ENCODE measurements at places on chromosomes 6 and 20.
A peak's percentile ranks its signal among the peaks of the same experiment; 100 is the strongest.

GRCh38 chr20:59571551-59572314 is 32.6 kb upstream of the PHACTR3 start:
- peak; percentile 45 for DNase-seq

DNA sequence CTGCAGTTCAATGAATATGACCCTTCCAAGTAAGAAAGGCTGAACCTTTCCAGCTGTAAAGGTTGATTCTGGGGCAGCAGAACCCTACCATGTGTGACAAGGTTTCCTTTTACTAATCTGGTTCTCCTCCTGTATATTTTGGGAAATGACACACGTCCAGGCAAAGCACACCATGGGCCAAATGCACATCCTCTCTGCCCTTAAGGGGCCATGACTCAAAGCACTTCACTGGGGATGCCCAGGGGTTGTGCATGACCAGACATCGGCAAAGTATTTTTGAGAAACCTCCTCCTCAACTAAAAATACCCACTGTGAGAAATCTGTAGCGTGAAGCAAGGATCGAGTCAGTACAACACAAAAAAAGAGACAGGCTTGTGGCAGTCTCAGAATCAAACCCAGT is 174.7 kb downstream of the BACH2 start:
- DNase-seq: no peak

- DNase-seq: peak; percentile 63
Measured at GRCh38 chr6:55943329-55943728, 67.9 kb upstream of the BMP5 start.

DNA sequence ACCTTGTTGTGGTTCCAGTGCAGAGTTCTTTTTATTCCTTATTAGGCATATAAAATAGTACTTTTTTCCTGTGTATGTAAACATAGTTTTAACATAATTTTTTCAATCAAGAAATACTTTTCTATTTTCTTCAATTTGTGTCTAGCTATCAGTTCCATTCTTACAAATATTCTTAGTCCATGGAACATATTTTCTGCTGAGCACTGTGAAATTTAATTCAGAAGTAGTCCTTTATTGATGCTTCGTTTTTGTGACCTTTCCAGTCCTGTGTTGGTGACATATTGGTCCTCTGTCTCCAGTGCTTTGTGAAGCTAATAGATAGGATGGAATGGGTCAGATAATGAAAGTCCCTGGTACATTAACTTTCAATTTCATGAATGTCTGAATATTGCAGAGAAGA is 325.1 kb downstream of the SAMD5 start:
- DNase-seq: no peak

GRCh38 chr6:150196942-150197745 is 54.3 kb downstream of the PPP1R14C start:
- DNase-seq: no peak

GRCh38 chr20:52405417-52405816 is 213.8 kb upstream of the ZFP64 start:
- DNase-seq: no peak

DNA sequence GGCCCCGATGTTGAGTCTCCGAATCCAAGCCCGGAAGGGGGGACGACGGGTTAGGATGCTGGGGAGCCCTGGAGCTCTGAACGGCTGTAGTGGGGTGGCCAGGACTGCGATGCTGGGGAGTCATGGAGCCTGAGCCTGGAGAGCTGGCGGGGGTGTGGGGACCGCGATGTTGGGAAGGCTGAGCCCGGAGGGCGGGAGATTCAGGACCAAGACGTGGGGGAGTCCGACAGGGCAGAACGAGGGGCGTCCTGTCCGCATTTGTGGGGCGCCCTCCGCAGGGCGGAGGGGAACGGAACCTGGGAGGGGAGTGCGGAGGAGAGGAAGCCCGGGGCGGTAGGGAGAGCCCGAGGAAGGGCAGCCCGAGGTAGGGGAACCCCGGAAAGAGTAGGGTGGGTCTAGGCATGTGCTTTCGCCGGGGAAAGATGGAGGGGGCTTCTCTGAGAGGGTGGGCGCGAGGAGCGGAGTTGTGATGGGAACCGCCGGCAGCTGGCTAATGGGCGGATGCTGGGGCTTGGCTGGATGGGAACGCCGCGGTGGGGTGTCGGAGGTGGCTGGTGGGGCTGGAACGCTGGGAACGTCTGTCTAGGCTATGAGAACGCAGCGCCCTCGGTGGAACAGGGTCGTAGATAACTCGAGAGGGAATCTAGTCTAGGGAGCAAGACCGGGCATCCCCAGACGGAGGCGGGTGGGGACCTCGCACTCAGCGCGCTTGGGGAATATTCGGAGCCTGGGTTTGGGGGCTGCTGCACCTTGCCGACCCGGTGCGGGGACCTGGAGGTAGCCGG is 684 bp downstream of the PAQR8 start:
- DNase-seq: peak; percentile 15

DNA sequence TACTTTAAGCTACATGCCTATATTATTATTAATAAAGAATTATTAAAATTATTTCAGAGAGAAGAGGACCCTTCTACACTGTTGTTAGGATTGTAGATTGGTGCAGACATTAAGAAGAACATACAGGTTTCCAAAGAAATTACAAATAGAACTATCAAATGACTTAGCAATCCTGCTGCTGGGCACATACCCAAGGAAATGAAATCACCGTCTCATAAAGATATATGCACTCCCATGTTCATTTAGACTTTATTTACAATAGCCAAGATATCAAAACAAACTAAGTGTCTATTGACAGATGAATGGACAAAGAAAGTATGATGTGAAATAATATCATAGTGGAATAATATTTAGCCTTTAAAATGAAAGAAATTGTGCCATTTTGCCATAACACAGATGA is 687.7 kb upstream of the POU3F2 start:
- peak; percentile 17 for DNase-seq

GRCh38 chr6:96742702-96743101 is 94.6 kb downstream of the GPR63 start:
- no peak for DNase-seq

- DNase-seq: peak; percentile 35
Measured at GRCh38 chr20:3716195-3716834, 3.9 kb upstream of the SIGLEC1 start.

DNA sequence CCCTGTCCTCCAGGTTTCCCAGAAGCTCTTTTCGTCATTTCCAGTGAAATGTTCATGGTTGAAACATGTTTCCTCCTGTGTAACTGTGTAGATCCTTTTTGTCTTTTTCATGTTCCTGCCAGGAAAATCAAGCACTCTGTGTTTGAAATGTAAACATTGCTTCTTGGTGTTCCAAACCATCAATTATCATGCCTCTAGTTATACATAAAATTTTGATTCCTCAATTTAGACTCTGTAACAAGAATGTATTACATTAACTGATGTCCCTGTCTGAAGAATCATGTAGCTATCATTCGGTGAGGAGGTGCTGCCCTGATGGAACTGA is 546.3 kb upstream of the CITED2 start:
- DNase-seq: no peak

DNA sequence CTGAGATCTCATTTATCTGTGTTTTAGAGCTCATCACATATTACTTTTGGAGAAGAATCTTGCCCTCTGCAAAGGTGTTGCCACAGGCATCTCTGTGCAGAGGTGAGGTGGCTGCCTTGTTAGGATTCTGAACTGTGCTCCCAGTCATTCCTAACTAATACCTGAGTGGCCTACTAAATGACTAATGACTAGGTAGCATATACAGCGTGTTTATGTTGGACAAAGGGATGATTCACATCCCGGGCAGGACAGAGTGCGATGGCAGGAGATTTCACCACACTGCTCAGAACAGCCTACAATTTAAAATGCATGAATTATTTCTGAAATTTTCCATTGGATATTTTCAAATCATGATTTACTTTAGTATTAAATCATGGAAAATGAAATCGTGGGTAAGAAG is 23.1 kb upstream of the CGA start:
- DNase-seq: no peak

DNA sequence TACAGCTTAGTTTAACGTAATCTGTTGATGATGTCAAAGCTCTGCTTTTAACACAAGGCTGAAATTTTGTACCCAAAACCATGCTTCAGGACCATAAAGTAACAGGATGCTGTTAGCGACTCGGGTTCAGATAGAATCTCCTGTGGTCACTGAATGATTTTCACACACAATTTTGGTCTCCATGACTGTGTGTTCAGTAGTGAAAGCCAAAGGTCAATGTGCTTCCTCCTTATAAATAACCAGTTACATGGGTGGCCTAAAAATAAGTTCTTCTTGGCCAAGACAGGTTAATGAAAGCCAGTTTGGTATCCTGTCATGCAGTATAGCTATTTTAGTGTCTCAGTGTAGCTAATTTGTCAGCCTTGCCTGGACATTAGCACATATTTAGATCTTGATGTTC is 19.1 kb upstream of the LOC128125822 start:
- no peak for DNase-seq

DNA sequence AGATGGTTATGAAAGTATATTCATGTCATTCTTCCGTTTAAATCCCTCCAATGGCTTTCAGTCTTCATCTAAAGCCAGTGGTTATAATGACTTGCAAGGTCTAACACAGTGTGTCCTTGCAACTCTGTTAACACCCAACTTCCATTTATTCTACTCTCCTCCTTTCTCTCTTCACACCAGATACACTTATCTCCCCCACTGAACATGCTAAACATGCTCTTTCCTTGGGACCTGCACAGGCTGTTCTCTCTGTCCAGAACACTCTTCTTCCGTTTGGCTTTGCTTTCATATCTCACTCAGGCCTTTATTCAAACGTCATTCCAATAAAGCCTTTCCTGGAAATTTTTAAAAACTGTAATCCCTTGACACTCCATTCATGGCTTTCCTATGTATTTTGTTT is 91.5 kb downstream of the EPHA7 start:
- DNase-seq: no peak

GRCh38 chr6:74826263-74826662 is 379.6 kb downstream of the COL12A1 start:
- no peak for DNase-seq

DNA sequence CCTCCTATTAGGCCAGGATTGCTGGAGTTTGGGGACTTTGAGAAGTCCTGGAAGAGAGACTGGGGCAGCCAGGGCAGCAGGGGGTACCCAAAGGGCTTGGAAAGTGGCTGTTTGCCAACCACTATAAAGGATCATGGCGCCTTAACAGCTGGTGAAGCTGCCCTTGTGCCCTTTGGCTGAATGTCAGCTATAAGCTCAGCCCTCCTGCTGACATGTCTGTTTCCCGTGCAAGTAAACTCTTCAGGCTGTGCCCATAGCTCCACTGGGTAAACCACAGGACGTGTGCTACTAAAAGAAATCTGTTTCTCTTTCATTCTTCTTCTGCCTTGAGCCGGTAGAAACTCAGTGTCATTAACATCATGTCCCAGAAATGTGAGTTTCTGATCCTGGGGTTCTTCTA is 97.3 kb downstream of the CAP2 start:
- DNase-seq: peak; percentile 50

DNA sequence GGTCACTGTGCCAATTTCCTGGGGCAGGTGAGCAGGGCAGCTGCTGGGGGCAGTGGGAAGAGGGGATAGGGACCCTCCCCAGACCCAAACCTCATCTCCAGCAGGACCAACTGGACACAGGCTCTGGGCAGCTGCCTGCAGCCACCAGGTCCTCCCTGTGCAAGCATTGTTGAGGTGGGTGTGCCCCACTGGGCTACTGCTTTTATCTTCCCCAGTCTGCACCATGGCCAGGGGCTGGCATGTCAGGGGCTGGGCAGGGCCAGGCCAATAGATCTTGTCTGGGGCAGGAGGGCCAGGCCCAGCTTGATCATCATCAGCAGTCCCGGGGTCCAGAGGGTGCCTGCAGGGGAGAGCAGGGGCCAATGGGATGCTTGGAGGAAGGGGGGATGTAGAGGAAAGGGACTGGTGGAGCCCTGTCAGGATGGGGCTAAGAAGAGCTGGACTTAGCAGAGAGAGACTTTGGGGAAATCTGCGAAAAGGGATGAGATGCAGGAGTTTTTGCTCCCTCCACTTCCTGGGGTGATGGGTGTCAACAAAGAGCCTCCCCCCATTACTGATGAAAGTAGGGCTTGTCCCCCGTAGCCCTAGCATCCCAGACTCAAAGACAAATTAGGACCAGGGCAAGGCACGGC is 5.7 kb downstream of the EBF4 start:
- DNase-seq: no peak

- DNase-seq: peak; percentile 77
Measured at GRCh38 chr20:45104786-45105185, 3.9 kb upstream of the KCNS1 start.

- peak; percentile 66 for DNase-seq
Measured at GRCh38 chr6:142395768-142396231, 94.0 kb downstream of the ADGRG6 start.

GRCh38 chr6:112281821-112282615 is 27.7 kb upstream of the LAMA4 start:
- DNase-seq: peak; percentile 85

DNA sequence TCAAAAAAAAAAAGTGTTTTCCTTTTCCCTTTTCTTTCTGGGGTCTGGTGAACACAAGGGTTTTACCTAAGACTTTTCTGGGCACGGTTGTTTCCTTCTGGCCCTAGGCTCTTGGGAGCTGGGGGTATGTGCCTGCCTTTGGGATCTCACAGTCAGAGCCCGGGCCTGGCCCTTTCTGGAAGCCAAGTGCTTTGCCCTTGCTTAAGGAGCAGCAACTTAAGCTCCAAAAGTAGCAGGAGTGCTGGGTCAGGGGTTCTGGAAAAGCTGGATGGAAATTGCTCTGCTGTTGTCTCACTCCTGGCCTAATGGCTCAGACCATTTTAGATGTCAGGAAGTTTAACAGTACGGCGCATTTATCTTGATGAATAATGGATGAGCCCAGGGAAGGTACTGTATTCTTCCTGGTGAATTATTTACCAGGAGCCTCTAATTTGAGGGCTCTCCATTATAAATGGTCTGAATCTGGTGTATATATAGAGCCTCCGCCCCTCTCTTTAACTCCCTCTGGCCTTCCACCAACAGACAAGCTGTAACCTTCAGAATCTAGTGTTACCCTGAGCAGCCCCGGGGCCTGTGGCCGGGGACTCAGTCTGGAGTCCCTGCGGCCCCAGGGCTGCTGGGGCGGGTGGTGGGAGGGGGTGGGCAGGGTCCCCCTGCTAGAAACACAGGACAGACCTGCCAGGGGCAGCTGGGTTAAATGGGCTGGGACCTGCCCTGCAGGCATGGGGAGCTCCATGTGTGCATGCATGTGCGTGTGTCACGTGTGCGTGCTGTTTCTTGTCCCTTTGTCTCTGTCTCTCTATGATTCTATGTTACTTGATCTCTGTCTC is 37.5 kb downstream of the PTK7 start:
- no peak for DNase-seq

DNA sequence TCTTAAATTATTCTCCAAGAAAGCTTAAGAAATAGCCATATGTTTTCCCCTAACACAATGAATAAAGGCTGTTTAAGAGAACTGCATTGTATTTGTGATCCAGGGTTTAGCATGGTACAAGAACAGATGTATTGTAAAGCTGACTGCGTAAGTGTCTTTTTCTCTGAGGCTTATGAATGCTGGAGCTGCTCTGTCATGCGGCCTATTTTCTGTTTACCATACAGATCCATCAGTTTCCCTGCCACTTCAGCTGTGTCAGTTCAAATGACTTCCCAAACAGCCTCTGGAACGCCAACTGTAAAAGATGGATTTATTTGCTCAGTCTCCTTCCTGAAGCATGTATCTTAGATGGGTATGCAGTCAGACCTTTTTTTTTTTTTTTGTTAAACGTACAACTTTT is 419.3 kb upstream of the HS3ST5 start:
- no peak for DNase-seq

GRCh38 chr6:163337958-163338357 is 76.6 kb upstream of the QKI start:
- DNase-seq: no peak
